ENCODE measurements at places on chromosomes 7 and 10.

DNA sequence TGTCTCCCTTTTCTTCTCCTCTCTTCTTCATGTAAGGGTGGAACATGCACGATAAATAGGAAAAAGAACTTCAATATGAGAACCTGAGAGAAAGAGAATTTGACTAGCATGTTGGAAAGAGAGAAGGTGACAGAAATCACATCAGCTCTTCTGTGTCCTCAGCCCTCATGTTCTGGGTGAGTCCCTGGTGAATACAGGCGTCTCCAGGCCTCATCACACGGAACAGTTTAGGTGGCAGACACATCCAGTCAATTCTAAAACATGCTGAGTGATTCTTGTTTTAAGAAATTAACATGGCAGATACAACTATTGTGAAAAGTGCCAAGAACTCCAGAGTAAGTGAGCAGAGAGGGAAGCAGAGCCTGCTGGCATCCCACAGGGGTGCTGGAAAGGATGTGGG is 96.1 kb downstream of the FAM107B start:
- DNase-seq = no peak

- DNase-seq = no peak
Measured at GRCh38 chr7:38382684-38383083, 109.2 kb upstream of the TARP start.

DNA sequence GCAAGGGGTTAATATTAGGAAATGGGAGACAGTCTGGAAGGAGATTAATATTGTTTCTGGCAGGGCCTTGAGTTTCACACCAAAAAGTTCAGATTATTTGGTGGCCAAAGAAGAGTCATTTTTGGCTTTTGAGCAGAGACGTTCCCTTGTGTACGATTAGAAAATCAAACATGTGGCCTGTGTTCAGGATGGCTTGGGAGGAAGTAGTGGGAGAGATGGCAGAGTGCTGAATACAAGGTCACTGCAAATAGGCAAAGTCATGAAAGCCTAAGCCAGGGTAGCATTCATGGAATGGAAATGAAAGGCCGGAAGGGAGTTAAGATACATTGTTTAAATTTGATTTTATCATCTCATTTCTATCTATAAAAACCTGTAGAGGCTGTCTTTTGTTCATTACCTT is 9.5 kb upstream of the GGCT start:
- DNase-seq = no peak

GRCh38 chr10:70090013-70090412 is 37.4 kb downstream of the MACROH2A2 start:
- no peak for DNase-seq

DNA sequence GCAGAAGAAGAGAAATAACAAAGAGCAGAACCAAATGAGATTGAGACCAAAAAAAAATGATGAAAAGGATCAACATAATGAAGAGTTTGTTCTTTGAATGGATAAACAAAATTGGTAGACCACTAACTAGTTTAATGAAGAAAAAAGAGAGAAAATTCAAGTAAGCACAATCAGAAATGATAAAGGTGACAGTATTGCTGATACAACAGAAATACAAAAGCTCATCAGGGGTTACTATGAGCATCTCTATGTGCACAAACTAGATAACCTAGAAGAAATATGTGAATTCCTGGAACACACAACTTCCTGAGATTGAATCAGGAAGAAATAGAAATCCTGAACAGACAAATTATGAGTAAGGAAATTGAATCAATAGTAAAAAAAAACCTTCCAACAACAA is 157.1 kb downstream of the ZEB1 start:
- no peak for DNase-seq

DNA sequence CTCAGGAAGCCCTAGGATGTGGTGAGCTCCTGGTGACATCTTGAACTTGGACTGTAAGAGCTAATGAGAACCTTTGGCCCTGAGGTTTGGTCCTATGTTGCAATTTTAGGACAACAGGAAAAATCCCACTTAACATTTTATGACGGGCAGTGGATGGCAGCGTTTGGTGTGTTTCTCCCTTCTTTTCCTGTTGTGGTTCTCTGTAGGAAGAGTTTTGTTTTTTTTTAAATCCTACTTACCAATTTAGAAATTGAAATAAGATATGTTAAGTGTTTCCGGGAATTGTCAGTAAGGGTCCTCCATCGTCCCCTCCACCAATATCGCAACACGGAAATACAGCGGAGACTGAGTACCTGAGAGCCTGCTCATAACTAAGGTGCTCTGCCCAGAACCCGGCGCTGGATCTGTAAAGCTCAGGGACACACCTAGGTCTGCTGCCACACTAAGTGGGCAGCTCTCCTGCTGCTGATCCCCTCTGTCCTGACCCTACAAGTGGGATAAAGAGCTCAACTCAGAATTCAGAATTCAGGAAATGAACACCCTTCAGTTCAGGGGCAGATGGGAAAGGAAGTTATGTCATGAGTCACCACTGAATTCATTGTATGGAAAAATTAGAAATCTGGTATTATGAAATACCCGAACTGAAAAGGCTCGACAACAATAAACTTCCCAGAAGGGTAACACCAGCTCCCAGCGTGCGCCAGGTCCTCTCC is 9.1 kb upstream of the PROSER2 start:
- no peak for DNase-seq

DNA sequence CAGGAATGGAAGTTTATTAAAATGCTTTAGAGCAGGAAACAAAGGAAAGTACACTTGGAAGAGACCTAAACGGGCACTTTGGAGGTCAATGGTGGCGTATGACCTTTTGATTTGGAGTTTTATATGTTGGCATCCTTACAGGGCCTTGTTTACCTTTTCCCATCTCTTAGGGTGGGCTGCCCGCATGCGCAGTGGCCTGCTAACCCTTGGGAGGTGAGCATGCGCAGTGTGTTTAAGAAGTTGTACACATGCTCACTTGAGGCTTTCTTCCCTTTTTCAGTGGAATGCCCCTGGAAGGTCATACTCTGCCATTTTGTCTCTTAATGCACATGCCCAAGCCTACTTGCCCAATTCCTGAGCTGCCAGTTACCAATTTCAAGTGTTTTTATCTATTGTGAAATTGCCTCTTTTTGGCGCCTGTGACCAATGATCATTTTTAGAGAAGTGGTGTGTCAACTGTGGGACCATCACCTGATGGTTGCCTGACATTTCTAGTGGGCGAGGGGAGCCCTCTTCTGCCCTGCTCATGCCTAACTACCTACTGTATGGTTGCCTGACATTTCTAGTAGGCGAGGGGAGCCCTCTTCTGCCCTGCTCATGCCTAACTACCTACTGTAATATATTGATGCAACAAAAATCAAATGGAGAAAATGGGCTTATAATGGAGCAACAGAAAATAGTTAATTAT is 138.0 kb downstream of the PPP1R9A start:
- no peak for DNase-seq

DNA sequence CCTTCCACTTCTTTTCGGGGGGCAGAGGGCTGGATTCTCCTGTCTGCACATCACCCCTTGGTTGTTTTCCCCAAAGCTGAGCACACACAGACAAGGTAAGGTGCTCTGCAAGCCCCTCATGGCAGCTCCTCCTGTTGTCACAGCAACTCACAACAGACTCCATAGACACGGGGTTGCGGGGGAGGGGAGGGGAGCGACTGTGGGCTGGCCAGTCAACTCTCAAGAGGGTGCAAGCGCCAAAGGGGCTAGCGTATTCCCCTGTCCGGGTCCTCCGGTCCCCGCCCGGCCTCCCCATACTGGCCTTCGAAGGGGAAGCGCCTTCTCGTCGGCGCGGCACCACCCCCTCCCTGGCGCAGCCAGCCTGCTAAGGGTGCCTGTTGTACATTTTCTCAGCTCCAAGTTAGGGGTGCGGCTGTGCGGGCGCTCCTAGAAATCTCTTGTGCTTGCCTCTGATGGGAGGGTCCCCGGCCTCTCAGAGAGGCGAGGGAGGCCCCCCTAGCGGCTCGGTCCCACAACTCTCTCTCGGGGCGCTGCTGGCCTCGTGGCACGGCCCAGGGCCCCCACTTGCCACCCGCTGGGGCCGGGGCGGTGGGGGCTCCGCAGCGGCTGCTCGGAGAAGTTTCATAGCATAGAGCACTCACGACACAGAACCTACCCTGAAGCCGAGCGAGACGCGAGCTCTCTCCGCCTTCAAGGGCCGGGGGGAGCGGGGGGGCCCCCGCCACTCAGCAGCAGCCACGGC is 498 bp downstream of the RHOBTB1 start:
- DNase-seq = peak; percentile 69

DNA sequence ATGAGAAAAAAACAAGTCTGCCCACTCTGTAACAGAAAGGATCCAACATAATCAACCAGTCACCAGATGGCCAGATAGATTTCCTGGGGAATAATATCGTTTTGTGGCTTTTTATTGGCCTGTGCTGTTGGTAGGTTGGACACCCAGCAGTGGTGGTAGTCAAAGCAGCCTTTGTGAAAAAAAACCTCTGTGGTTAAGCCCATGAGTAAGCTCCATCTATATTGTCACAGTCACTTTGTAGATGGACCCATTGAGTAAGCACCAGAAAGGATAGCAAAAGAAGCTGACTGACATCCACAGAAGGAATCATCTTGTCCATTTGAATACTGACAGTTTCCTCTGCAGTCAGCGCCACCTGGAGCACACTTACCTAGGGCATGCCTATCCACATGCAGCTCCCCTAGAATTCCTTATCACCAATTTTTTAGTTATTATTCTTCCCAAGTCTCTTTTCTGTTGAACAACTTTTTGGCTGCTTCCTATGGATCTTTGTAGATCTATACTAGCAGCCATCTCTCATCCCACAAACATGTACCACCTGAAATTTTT is 96.9 kb downstream of the IQUB start:
- no peak for DNase-seq

DNA sequence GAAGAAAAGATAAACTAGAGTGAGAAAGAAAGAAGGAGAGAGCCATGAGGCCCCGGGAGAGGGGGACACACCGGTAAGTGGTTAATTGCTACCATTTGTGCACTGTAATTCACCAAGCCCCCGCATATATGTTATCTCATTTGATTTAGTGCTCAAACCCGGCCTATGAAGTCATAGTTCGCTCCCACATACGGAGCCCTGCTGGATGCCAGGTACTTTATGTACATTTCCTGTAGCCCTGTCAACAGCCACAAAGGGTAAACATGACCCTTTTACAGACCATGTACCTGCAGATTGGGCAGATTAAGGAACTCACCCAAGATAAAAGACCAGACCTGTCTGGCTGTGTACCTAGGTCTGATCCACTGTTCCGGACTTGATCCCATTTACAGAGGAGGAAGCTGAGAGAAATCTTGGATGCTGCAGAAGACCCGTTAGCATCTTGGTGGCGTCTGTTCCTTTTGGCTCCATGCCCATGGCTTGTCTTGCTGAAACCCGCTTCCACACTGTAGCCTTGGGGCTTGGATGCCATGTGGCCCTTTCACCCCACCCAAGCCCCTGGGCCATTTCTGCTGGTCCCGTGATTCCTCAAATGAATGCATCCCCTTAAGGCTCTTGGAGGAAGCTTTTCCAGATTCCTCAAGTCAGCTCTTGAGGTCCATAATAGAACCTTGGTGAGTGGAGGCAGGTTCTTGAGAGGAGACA is 32.3 kb downstream of the FAM241B start:
- DNase-seq = no peak

DNA sequence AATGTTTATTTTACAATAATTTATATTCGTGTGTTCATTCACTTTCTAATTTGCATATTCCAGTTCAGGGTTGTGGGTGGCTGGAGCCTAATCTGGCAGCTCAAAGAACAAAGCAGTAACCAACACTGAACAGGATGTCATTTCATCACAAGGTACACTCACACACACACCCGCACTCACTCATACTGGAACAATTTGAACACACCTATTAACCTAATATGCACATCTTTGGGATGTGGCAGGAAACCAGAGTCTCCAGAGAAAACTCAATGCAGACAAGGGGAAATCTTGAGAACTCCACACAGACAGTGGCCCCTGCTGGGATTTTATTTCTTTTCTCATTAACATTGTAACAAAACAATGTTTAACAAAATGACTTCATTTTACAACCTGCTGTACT is 97.4 kb downstream of the TWIST1 start:
- no peak for DNase-seq

- no peak for DNase-seq
Measured at GRCh38 chr10:56231436-56231835, 129.6 kb downstream of the ZWINT start.

DNA sequence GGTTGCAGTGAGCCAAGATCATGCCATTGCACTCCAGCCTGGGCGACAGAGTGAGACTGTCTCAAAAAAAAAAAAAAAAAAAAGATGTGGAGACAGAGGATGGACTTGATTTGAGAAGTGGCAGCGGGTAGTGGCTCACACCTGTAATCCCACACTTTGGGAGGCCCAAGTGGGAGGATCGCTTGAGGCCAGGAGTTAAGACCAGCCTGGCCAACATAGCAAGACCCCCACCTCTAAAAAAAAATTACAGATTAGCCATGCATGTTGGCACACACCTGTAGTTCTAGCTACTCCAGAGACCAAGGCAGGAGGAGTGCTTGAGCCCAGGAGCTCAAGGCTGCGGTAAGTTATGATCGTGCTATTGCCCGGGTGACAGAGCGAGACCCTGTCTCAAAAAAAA is 24.3 kb upstream of the ASCC1 start:
- DNase-seq = no peak

DNA sequence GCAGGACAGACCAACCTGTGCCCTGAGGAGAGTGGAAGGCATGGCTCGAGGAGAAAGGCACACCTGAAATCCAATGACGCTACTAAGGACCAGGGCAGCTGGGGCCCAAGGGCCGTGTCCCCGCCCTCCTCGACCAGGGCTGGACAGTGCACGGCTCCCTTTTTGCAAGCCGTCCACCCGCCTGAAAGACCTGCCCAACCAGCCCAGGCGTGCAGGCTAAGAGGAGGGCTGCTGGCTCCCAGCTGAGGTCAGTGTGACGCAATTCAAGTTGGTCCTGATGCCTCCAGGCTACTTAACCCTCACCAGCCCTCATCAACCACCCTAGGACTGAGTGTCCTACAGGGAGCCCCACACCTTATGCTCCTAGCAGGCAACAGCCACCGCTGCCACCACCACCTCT is 69.3 kb downstream of the DLG5 start:
- DNase-seq = no peak

GRCh38 chr7:156907656-156908055 is 14.7 kb upstream of the LMBR1 start:
- no peak for DNase-seq

Data from urinary bladder (tissue), 4 donors.